ENCODE measurements at places on chromosomes 4 and X.

GRCh38 chr4:16484711-16485110, 258.4 kb upstream of the TAPT1 start:
- DNase-seq, result no peak

GRCh38 chrX:143580266-143580665, 55.6 kb downstream of the SLITRK4 start:
- no peak for DNase-seq

DNA sequence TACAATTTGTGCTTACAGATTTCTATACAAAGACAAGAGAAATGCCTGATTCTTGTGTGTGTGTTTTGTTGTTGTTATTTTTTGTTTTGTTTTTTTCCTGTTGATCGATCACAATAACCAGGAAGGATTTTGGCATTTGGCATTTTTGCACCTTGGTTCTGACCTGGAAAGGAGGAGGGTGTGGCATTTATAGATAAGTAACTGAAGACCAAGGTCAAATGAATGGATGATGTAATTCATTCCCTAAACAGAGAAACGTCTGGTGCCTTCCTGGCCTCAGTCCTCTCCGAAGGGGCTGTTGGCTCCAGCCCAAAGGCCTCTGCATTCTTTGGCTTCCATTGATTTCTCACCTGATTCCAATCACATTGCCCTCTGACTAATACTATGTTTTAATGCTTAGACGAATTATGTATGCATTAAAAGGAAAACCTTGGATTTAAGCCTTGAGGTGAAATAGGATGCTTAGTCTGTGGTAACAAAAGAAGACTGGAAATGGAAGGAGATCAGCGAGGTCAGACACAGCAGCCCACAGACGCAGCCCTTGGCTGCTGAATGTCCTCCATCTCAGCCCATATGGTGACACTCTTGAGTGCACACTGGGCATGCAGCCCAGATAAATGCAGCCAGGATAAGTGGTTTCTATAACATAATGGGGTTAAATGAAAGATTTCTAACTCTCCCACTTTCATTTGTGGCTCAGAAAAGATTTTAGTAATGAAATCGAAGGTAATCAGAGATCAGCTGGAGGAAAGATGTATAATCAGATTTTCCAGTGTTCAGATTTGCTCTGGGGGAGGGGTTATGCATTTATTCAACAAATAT, 60.5 kb upstream of the TRIM2 start:
- peak; percentile 49 for DNase-seq

DNA sequence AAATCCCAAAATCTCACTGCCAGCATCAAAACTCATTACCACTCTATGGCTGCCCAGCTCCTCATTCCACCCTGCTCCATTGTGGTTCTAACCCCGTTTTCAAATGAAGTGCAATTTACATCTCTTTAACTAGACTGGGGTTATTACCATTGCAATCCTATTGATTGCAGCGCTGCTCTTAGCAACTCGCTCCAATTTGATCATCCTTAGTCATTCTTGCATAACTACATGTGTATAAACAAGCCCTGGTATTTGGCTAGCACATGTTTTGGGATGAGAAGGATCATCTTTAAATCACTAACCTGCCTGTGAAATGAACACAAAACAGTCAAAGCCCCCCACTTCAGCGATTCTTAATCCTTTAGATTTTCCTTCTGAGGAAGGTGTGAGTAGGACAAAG, 340.1 kb upstream of the PPARGC1A start:
- DNase-seq, result no peak

DNA sequence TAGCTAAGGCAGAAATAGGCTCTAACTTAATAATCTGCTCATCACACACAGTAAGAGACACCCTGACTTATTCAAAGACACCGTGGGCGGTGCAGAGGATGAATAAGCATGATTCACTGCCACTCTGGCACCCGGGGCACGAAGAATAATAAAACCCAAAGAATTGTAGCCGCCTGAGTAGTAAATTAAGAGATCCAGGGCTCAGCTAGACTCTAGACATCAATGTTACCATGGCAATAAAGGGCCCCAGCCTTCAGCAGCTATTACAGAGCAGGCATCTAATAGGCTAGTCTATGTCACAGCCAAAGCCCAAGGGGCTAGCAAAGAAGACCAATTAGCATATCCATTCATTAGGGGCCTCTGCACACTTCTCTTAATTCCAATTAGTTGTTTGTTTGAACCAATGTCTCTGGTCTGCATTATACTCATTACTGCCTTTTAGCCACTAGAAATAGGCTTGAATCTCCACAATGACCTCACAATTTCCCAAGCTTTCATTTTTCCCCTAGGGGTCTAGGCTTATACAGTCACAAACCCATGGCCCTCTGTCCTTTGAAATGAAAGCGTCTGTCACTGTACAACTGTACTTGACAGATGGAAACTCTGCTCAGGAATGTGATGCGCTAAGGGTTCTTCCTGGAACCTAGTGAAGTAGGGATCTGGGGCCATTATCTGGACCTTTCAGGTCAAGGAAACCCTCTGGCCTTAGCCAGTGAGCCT, 3.0 kb upstream of the ATP1B4 start:
- DNase-seq, result peak; percentile 27

DNA sequence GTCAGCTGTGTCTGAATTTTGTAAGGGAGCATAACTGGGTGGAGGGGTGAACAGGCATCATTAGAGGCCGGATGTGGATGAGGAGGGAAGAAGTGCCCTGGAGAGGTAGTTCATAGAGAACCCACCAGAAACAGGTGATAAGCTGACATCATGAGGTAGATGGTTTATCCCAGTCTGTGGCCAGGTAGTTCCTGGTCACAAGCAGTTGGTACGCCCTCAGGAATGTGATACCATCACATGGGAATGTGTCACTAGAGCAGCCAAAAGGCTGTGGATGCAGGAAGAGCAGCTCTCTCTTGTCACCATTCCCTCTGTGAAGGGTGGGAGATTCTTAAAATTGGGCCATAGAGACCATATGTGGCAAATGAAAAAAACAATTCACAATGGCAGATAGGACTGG, 21.9 kb downstream of the MSN start:
- DNase-seq, result no peak
